ENCODE measurements at places on chromosomes 6 and 20.

- no peak for DNase-seq
Observed at GRCh38 chr20:1122388-1123315, 4.2 kb downstream of the PSMF1 start.

- DNase-seq = no peak
Observed at GRCh38 chr6:40705354-40705753, 118.2 kb upstream of the LRFN2 start.

DNA sequence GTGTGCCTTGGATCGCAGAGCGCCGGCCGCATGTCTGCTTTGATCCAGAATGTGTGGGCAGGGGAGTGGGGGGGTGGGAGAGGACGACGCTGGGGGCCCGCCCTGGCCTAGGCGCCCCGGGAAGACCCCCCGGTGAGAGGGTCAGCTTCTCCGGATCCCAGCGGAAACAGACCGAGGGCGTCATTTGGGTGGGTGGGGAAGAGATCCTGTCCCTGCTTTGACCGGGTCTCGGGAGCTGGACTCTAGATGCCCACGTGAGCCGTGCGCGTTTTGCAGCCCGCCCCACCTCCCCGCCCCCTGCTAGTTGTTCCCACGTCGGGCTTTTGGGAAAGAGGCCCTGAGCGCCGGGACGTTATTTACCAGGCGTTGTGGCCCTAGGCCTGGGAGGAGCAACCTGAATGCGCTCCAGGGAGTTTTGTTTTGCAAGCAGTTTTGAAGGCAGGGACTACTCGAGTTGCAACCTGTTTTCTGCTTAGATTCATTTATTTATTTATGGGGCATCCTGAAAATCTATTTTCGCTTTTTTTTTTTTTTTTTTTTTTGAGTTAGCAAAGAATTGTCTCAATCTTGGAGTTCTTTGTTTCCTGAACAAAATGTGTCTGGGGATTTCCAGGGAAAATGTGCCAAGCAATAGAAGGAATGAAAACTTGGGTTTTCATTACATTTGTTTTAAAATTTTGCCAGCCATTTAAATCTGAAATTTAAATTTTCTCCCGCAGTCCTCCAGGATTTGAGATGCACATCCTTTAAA lies 1.6 kb downstream of the DSP start:
- DNase-seq = peak; percentile 53

DNA sequence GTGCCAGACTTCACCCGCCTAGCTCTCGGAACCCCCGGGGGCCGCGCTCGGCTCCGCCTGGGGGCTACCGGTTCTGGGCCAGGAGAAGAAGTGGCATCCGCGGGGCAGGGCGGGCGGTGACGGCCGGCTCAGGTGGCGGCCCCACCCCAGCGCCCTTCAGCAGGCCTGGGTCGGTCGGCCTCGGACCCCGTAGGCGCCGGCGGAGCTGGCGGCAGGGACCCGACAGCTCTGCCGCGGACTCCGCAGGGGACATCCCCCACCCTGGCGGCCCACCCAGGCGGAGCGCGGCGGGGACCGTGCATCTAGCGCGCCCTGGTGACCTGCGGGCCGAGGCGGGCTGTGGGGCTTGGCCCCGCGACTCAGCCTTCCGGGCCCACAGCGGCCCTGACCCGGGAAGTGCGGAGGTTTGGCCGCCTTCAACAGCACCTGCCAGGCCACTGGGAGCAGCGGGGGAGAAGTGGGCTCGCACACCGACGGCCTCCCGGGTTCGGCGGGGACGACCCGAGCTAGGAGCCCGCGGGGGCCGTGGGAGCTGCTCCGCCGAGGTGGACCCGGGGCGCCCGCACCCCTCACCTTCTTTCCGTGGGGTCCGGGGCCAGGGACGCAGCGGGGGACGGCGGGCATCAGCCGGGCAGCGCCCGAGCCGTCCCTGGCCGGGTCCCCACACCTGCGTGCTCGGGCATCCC lies 87.1 kb downstream of the TMEM242 start:
- DNase-seq = no peak

DNA sequence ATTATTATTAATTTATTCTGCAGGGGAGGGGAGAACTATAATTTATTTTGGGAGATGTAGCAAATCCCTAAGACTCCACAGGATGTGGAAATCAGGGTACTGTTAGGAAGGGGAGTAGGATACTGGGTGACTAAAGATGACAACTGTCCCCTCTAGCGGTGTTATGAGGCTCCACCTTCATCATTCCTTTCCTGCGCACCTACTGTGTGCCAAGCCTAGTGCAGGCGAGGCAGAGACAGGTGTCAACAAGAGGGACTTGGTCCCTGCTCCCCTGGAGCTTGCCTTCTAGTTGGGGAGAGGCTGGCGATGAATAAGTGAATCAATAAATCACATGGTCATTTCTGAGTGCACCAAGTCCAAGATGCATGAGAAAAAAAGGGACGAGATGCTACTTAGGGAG lies 65.5 kb downstream of the STK35 start:
- DNase-seq = no peak

DNA sequence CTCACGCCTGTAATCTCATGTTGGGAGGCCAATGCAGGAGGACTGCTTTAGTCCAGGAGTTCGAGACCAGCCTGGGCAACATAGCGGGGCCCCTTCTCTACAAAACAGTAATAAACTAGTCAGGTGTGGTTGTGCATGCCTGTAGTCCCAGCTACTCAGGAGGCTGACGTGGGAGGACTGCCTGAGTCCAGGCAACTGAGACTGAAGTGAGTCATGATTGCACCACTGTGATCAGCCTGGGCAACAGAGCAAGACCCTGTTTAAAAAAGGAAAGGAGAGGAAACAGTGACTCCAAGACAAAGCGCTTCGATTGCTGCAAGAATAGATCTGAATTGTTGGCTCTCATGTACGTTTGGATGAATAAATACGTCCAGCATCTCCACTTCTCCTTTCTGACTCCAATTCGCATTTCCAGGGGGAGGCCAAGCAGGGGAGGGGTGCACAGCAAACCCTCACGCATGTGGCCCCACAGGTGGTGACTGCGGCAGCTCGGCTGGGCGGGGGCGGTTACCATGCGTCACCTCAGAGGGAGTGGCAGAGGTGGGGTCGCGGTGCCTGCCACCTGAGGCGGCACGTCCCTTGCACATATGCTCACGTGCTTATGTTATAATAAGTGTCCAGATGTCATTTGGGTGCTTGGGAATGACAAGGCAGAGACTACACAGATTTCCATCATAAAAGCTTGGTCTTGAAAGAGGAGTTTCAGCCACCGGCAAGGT lies 95.1 kb upstream of the MPC1 start:
- DNase-seq = no peak

All from HTR-8/SVneo (cell line).